ENCODE measurements at places on chromosomes 4 and X.

DNA sequence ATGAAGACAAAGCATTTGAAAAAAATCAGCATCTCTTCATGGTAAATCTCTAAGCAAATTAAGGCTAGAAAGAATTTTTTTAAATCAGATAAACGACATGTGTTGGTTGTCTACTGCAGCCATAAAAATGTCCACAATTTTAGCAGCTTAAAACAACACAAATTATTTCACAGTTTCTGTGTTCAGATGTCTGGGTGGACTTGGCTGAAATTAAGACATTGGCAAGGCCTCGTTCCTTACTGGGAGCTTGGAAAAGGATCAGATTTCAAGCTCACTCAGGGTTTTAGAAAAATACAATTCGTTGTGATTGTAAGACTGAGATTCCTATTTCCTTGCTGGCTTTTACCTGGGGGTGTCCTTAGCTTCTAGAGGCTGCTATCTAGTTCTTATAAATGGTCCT is 1470.6 kb downstream of the PCDH19 start:
- DNase-seq, result no peak
- H3K4me3 ChIP-seq, result no peak overlapping the region
- H3K27ac ChIP-seq, result no peak overlapping the region
- H3K27me3 ChIP-seq, result no peaks in the 10 kb centered on the region

DNA sequence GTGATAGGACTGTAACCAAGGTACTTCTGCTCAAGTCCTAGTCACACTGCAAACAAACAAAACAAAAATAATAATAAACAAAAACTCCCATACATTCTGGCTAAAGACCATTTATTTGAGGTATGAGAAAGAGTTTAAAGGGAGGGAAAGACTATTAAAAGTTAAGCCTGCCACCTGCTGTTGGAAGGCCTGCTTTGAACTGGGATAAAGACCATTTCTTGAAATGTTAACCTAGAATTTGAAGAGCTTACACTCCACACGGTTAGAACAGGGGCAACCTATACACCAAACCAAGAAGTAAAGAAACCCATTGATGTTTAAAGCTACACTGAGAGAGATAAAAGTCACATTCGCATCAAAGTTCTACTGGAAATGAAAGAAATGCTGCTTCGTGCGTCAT is 548.7 kb upstream of the DIPK2B start:
- H3K4me3 ChIP-seq, result no peak overlapping the region
- DNase-seq, result no peak

- peaks cover 15% of the 10 kb centered on the region for H3K4me1 ChIP-seq
- DNase-seq, result no peak
- H3K4me3 ChIP-seq, result no peak overlapping the region
- no peak overlapping the region for H3K27ac ChIP-seq
- peaks cover 34% of the 10 kb centered on the region for H3K36me3 ChIP-seq
Measured at GRCh38 chrX:7054219-7055216, 93.0 kb upstream of the STS start.

- H3K27me3 ChIP-seq, result no peaks in the 10 kb centered on the region
- no peak overlapping the region for H3K27ac ChIP-seq
- no peaks in the 10 kb centered on the region for H3K4me1 ChIP-seq
Measured at GRCh38 chrX:12013211-12013618, 125.1 kb upstream of the FRMPD4 start.

DNA sequence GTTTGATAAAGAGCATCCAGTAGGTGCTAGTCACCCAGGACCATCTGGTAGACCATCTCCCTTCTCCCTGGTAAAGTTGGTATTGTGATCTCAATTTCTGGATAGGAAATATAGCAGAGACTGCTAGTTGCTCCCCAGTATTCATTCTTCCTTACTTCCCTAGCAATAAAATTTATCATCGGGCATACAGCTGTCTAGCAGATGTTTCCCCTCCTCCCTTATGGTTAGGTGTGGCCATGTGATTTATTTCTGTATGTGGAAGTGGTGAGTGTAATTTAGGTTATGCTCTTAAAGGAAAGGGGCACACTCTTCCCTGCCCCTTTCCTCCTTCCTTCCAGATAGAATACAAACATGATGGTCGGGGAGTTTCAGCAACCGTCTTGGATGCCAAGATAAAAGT is 12.3 kb upstream of the KCND1 start:
- peaks cover 38% of the 10 kb centered on the region for H3K36me3 ChIP-seq
- H3K27ac ChIP-seq, result no peak overlapping the region
- no peak overlapping the region for H3K4me3 ChIP-seq
- H3K4me1 ChIP-seq, result no peaks in the 10 kb centered on the region

DNA sequence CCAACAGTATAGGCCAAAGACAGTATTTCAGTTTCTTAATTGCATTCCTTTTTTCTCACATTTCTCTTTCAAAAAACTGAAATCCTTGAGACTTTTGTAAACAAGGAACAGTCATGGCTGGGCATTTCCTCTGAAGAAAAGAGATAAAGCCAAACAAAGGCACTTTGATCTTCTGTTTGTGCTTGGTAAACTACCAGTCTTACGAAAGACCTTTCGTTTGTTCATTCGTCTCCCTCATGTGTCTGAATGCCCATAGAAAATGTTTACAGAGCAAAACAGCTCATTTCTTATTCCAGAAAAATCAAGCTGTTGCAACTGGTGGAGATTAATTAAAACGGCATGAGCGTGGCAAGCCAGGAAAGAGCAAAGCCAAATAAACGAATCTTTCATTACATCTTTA is 178.0 kb downstream of the GASK1B start:
- H3K4me1 ChIP-seq, result no peaks in the 10 kb centered on the region
- no peaks in the 10 kb centered on the region for H3K27me3 ChIP-seq
- no peak overlapping the region for H3K4me3 ChIP-seq
- no peaks in the 10 kb centered on the region for H3K36me3 ChIP-seq
- DNase-seq, result no peak

DNA sequence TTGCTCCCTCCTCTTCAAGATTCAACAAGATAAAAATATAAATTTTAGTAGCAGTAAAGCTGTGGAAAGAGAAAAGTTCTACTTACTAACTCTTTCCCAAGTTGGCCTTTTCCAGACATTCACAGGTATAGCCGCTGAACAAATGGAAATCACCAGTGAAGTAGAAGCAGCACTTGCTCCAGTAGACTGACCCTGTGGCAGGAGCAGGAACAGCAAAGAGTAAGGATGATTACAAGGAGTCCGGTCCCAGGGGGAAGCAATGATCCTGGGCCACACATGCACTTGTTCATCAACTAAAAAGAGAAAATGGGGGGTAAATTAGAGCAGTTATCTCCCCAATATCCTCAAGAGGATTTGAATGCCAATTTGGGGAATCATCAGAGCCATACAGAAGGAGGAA is 184.9 kb downstream of the NAF1 start:
- H3K27me3 ChIP-seq, result no peaks in the 10 kb centered on the region
- no peaks in the 10 kb centered on the region for H3K36me3 ChIP-seq
- H3K27ac ChIP-seq, result no peak overlapping the region
- H3K4me3 ChIP-seq, result no peak overlapping the region
- no peaks in the 10 kb centered on the region for H3K4me1 ChIP-seq

GRCh38 chr4:4671774-4672349 is 130.0 kb upstream of the STX18 start:
- no peak overlapping the region for H3K27ac ChIP-seq
- no peaks in the 10 kb centered on the region for H3K36me3 ChIP-seq
- DNase-seq, result no peak
- no peak overlapping the region for H3K4me3 ChIP-seq
- peaks cover 4% of the 10 kb centered on the region for H3K4me1 ChIP-seq
- no peaks in the 10 kb centered on the region for H3K27me3 ChIP-seq

DNA sequence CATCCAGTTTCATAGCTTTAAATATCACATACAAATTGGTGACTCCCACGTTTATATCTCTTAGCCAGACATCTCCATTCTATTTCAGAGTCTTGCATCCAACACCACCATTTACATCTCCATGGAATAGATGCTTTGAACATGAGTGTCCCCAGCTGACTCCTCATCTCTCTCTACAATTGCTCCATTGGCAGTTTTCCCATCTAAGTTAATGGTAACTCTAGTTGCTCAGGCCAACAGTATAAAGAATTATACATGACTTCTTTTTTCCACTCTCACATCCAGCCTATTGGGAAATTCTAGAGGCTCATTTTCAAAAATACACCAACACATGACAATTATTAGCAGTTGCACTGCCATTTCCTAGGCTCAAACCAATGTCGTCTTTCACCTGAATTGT is 388.2 kb downstream of the STIM2 start:
- no peaks in the 10 kb centered on the region for H3K36me3 ChIP-seq
- DNase-seq, result no peak
- H3K27ac ChIP-seq, result no peak overlapping the region
- H3K4me3 ChIP-seq, result no peak overlapping the region
- H3K27me3 ChIP-seq, result no peaks in the 10 kb centered on the region

DNA sequence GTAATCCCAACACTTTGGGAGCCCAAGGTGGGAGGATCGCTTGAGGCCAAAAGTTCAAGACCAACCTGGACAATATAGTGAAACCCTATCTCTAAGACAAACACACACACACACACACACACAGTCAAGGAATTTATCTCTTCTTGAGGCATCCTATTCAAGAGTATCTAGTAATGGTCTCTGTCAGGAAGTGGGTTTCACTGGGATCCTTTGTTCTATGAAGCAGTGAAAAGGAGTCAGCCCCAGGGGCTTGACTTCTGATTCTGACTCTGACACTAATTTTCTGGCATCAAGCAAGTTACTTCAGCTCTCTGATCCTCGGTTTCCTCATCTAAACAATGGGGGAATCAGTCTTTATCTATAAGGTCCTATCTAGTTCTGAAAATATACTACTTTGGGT is 34.8 kb downstream of the UTP14A start:
- no peak overlapping the region for H3K4me3 ChIP-seq
- H3K27ac ChIP-seq, result no peak overlapping the region
- peaks cover 19% of the 10 kb centered on the region for H3K27me3 ChIP-seq
- H3K4me1 ChIP-seq, result peaks cover 7% of the 10 kb centered on the region
- H3K36me3 ChIP-seq, result no peaks in the 10 kb centered on the region
- no peak for DNase-seq

DNA sequence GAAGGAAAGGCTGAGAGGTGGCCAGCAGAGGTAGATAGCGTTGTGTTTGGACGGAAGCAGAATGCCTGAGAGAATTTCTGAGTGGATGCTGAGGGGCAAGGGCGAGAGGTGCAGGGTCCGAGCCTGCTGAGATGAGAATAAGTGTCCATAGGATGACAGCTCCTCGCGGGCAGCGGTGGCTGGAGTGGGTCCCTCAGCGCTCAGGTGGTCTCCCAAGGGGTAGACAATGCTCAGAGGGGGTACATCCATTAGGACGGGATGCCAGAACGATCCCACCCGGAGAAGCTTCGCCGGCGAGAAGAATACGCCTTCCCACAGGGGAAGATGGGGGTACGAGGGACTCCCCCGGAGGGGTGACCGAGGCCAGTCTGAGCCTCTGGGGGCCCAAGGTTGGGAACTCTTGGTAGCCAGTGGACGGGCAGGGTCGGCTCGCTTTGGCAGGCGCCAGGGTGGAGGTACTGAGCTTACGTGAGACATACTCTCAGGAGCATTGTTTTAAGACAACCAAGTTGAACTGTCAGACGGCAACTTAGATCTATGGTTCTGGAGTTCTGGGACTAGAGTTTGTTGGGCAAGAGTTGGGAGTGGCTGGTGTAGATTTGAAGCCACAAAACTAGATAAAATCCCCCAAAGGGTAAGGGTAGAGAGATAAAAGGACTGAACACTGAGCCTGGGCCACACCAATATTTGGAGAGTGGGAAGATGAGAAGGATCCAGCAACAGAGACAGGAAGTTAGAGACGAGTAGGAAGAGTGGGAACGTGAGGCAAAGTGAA is 15.8 kb downstream of the BRCC3 start:
- peaks cover 6% of the 10 kb centered on the region for H3K4me1 ChIP-seq
- peaks cover 18% of the 10 kb centered on the region for H3K36me3 ChIP-seq
- H3K27me3 ChIP-seq, result no peaks in the 10 kb centered on the region
- no peak overlapping the region for H3K4me3 ChIP-seq
- no peak for DNase-seq
- no peak overlapping the region for H3K27ac ChIP-seq

GRCh38 chrX:134963041-134963440 is 27.8 kb upstream of the SMIM10 start:
- peaks cover 5% of the 10 kb centered on the region for H3K27me3 ChIP-seq
- DNase-seq, result no peak
- H3K4me1 ChIP-seq, result no peaks in the 10 kb centered on the region
- no peak overlapping the region for H3K27ac ChIP-seq

GRCh38 chr4:139243448-139244365 is 36.3 kb downstream of the MGARP start:
- no peaks in the 10 kb centered on the region for H3K4me1 ChIP-seq
- DNase-seq, result no peak
- no peaks in the 10 kb centered on the region for H3K27me3 ChIP-seq
- H3K4me3 ChIP-seq, result no peak overlapping the region
- no peak overlapping the region for H3K27ac ChIP-seq

- DNase-seq, result no peak
- no peaks in the 10 kb centered on the region for H3K36me3 ChIP-seq
- H3K4me1 ChIP-seq, result no peaks in the 10 kb centered on the region
- H3K27me3 ChIP-seq, result no peaks in the 10 kb centered on the region
- H3K4me3 ChIP-seq, result no peak overlapping the region
- no peak overlapping the region for H3K27ac ChIP-seq
Measured at GRCh38 chr4:14399848-14400247, 602.4 kb upstream of the CPEB2 start.

DNA sequence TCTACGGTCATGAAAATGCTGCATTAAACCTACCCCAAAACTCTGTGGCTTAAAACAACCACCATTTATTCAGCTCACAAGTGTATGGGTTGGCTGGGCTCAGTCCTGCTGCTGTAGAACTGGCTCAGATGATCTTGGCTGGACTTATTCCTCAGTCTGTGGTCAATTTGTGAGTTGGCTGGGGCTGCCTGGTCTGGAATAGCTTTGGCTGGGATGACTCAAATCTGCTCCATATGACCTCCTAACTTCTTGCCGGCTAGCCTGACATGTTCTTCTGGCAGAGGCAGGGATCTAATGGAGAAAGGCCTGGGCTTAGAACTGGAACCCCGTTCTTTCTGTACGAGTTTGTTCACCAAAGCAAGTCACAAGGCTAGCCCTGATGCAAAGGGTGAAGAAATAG is 71.7 kb downstream of the CFAP299 start:
- no peaks in the 10 kb centered on the region for H3K36me3 ChIP-seq
- DNase-seq, result no peak
- no peaks in the 10 kb centered on the region for H3K27me3 ChIP-seq
- H3K27ac ChIP-seq, result no peak overlapping the region

GRCh38 chrX:136453771-136454170 is 34.0 kb upstream of the BRS3 start:
- no peaks in the 10 kb centered on the region for H3K27me3 ChIP-seq
- H3K4me3 ChIP-seq, result no peak overlapping the region
- no peaks in the 10 kb centered on the region for H3K36me3 ChIP-seq
- no peak overlapping the region for H3K27ac ChIP-seq

DNA sequence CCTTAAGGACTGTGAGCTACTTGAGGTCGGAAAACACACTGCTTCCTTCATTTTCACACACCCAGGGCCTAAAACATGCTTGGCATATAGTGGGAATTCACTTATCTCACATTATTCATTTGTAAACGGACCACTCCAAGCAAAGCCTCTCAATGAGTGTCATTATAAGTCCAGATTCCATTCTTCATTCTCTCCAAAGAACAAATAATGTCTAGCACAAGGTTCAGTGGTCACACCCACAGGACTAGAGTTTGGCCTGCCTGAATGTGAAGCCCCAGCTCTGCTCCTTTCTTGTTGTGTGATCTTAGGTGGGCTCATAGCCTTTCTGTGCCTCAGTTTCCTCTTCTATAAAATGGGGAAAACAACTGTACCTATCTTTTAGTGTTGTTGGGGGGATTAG is 119.6 kb upstream of the NDP start:
- H3K4me1 ChIP-seq, result no peaks in the 10 kb centered on the region
- H3K36me3 ChIP-seq, result no peaks in the 10 kb centered on the region
- no peaks in the 10 kb centered on the region for H3K27me3 ChIP-seq
- H3K4me3 ChIP-seq, result no peak overlapping the region
- no peak overlapping the region for H3K27ac ChIP-seq

GRCh38 chrX:39726771-39727170 is 371.0 kb downstream of the BCOR start:
- no peak overlapping the region for H3K27ac ChIP-seq
- no peaks in the 10 kb centered on the region for H3K36me3 ChIP-seq
- H3K4me3 ChIP-seq, result no peak overlapping the region
- H3K27me3 ChIP-seq, result peaks cover 7% of the 10 kb centered on the region
- H3K4me1 ChIP-seq, result peaks cover 18% of the 10 kb centered on the region

All from activated CD4-positive, alpha-beta T cell treated with anti-CD3 and anti-CD28 coated beads, Interleukin-2, amount 10 ng/mL, durations not matched to agents 7 days and 5 days (primary cell).